ENCODE measurements at places on chromosomes 6 and 20. TPM values are rescaled to one million over a fixed set of nuclear protein-coding genes. Genes with fewer than 3 reads are reported as not detected.

DNA sequence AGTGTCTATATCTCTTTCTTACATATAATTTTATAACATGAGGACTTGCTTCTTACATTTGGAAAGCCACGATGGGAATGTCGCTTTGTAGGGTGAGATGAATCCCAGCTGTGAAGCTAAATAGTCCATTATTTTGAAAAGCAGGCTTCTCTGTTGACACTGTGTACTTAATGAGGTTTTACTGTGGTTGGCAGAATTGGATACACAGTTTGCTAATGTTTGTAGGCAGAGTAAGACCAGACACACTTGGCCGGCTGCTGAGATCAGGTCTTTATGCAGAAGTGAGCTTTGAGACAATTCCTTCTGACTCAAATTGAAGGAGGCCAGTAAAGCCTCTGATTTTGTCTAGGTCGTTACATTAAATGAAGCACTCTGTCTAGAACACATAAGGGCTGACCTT is 93.0 kb downstream of the NDUFAF5 start:
- DNase-seq: peak; percentile 15

- DNase-seq: peak; percentile 68
Measured at GRCh38 chr6:111676383-111676782, 70.7 kb upstream of the TRAF3IP2 start.

DNA sequence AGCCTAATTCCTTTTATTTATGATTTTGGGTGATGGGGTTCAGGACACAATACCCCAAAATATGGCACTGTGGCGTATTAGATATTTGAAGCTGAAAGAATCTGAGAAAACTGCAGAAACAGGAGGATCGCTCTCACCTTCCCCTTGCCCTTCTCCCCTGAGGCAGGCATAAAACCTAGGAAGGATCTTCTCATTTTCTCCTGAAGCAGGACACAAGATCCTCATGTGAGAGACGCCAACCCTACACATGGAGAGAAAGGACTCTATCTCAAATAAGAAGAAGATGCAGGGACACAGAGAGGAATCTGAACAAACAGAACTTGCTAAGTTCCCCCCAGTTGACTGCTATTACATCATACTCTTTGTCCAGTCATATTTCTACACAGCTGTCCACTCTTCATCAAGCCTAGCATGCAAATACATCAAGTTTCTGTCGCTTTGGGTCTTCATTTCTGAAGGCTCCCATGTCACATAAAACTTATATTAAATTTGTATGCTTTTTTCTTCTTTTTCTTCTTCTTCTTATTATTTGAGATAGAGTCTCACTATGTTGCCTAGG is 109.0 kb downstream of the DTNBP1 start:
- DNase-seq: no peak

DNA sequence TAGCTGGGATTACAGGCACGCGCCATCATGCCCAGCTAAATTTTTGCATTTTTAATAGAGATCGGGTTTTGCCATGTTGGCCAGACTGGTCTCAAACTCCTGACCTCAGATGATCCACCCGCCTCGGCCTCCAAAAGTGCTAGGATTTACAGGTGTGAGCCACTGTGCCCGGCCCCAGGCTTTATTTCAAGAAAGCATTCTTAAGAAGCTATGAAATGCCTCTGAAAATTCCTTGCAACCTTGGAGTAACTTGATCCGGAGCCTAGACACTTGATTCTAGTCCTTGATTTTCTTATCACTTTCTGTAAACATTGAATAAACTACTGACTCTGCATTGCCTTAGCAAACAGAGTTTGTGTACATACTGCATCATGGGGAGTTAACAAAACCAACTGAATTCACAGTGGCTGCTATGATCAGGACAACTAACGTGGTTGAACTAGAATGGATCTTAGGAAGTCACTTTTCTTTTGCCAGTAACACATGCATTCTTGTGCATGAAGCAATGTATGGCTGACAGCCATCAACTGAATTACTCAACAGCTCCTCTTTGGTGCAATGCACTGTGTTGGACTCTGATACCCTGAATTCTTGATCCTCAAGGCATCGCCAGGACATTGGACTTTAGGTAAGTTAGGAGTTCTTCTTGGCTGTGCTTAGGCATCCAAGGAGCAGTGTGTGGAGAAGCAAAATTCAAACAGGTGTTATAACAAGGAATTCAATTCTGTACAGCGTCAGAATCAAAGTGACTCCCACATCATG is 102.8 kb upstream of the TMEM170B start:
- peak; percentile 89 for DNase-seq

GRCh38 chr6:11202513-11203305 is 29.8 kb downstream of the NEDD9 start:
- DNase-seq: no peak

GRCh38 chr6:142226731-142227130 is 75.1 kb upstream of the ADGRG6 start:
- no peak for DNase-seq

GRCh38 chr20:47088335-47088734 is 193.7 kb downstream of the EYA2 start:
- no peak for DNase-seq

DNA sequence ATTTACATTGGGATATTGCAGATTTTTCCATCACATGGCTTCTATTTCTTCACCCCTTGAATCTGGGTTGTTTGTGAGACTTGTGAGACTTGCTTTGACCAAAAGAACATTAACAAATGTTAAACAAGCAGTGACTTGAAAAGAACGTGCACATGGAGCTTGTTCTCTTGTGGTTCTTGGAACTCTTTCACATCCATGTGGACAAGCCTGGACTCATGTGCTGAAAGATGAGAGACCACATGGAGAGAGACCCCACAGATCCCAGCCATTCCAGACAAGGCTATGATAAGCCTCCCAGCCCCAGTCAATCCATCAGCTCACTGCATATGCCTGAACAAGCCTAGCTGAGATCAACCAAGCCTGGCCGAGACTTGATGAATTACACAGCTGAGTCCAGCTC is 1365.7 kb upstream of the GJE1 start:
- no peak for DNase-seq

DNA sequence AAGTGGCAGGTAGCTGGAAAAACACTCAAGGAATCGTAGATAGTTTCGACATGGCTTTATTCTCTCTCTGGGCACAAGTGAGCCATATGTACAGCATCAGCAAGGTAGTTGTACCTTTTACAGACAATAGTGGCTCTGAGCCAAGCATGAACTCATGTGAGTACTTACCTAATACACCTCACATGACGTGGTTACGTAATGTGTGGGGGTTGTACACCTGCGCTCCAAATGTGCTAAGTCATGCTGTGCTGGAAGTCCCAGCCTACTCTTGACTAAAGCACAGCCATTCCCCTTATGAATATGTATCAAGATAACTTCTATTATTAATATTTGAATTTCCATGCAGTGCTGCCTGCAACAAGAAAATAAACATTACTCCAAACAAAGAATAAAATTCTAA is 78.8 kb upstream of the HMGN3 start:
- peak; percentile 73 for DNase-seq

DNA sequence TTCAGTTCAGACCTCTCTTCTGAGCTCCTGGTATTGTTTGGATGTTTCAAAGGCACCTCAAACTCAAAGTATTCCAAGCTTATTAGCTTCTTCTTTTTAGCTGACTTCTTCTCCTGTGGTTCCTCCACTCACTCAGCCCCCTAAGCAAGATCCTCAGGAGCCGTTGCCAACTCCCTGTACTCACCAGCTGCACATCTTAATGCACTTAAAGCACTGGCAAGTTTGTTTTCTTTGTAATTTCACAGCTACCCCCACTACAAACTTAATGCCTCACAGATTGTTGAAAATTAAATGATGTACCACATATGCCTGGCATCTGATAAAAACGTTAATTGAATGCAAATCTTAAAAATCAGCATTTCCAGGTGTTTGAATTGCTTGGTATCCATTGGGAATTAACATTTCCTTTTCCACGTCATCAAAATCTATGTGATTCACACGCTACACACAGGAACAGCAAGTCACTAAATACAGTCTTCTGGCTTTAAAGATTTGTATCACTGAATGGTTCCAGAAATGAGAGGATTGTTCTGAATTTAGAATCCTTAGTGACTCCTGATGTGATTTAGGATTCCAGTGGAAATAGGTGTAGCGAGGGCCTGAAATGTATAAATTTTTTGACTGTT is 24.5 kb downstream of the CALHM6 start:
- no peak for DNase-seq

GRCh38 chr6:144372611-144373594 is 87.8 kb downstream of the UTRN start:
- no peak for DNase-seq

- DNase-seq: no peak
Measured at GRCh38 chr6:147654103-147654845, 145.8 kb downstream of the SAMD5 start.

GRCh38 chr6:31961616-31962015 is 2.6 kb downstream of the SKIC2 start:
- no peak for DNase-seq

DNA sequence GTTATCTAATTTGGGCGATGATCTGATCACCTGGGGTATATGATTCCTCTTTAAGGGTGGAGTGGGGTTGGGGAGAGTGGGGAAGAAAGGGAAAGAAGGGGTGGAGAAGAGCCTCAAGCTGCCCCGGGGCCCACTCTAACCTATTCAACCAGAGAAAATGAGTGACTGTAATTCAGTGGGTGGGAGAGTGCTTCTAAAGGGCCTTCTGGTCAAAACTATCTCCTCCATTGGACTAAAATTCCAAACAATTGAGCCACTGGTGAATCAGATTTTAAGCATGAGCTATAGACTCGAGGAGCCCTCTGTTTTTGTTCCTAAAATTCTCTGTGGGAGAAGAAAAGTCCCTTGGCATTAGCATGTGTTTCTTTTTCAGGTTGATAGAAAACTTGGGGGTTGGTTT is 296.8 kb downstream of the CLIC5 start:
- DNase-seq: no peak

Gene AFDN
- 194 TPM for polyA plus RNA-seq

Gene MYMX
- polyA plus RNA-seq: 0.13 TPM

Gene VIP
- polyA plus RNA-seq: 46.0 TPM

Gene GPR6
- not detected for polyA plus RNA-seq

Gene C6orf163
- 3.1 TPM for polyA plus RNA-seq

Gene CPXM1
- polyA plus RNA-seq: 28.6 TPM

Gene ASIP
- 0.27 TPM for polyA plus RNA-seq

Gene HLA-DOB
- polyA plus RNA-seq: 0.94 TPM

Gene SMLR1
- 48.7 TPM for polyA plus RNA-seq
